Inflammatory macrophage treated with lipopolysaccharide for 4 hours (primary cell): ENCODE measurements at places on chromosomes 2 and 18.
A peak's percentile ranks its signal among the peaks of the same experiment; 100 is the strongest.

DNA sequence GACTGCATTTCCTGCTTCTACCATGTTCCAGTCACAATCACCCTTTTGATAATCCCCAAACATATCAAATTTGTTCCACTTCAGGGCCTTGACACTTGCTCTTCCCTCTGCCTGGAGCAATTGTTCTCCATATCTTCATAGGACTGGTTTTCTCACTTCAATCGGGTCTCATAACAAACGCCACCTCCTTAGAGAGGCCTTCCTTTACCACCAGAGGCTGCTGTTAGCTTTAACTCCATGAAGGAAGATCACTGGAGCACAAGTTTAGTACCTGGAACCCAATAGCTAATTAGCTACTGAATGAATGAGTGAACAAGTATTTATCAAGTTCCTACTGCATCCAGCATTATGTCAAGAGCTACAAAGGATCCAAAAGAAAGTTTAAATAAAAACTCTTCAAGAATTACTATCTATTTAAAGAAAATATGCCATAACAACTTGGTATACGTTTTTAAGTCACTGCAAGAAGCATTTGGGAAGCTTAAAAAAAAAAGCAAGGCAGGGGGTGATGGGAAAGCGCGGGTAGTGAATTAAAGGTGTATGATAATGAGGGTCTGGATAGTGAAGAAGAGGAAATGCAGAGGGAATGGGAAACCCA is 58.8 kb downstream of the BAZ2B start:
- DNase-seq: peak; percentile 49

GRCh38 chr18:37501136-37501535 is 64.5 kb downstream of the CELF4 start:
- no peak for DNase-seq

DNA sequence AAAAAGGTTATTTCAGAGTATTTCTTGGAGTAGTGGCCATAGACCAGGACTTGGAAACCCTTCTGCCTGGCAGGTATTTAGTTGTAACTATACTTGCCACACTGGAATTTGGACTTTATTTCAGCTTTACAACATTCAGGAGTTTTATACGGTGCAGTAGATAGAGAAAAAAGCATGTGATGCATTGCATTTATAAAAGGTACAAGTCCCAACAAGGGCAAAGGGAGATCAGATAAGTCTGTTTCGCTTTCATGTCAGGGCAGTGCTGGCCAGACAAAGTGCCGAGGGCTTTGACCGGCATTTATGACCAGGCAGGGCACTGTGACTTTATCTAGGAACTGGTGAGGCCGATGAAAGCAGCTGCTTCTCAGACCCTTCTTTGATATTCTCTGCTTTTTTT is 145.4 kb downstream of the RTN4 start:
- DNase-seq: no peak

DNA sequence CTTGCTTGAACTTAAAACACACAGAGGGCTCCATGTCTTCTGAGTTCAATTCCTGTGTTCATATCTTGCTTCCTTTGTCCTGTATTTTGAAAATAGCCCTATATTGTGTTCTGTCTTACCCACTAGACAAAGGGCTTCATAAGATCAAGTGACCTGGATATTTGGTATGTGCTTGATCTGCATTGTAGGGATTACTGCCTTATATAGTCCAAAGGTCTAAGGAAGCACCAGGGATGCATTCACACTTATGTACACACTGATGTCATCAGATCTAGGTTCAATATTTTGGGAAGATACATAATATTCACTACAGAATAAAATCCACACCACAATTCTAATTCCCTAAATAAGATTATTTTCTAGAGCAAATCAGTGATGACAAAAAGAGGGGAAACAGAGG is 278.0 kb upstream of the KYNU start:
- no peak for DNase-seq

DNA sequence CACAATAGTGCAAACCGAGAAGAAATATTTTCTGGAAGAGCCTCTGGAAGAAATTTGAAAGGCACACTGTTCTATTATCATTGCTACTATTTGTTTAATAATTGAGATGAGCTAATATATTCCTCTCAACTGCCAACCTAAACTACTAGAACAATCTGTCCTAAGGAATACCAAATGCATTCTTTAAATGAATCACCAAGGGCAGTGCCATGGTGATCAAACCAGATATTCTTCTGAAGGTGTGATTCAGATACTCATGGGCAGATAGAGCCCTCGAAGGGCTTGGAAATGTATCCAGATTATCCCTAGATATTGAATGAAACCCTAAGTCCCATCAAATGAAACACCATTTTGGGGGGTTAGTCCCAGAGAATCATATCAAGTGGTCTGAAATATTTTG is 76.6 kb downstream of the FIGN start:
- DNase-seq: no peak

- no peak for DNase-seq
These were observed 63.0 kb downstream of the PARD6G start for GRCh38 chr18:80184243-80184772.

DNA sequence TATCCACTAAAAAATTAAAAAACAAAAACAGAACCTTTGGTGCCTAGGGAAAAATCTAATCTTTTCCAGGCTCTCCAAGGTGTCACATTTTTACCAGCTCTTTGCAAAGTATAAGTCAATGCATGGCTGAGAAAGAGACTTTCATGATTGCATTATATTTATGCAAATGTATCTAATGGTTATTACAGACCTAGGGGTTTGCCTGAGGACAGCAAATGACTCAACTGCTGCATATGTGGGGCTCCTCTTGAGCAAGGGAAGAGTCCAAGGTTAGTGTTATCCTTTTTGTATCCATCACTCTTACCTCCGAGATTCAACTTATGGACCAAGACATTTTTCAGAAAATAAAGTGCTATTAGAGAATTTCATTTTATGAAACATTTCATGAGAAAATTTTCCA is 33.9 kb upstream of the RMP24 start:
- peak; percentile 40 for DNase-seq

DNA sequence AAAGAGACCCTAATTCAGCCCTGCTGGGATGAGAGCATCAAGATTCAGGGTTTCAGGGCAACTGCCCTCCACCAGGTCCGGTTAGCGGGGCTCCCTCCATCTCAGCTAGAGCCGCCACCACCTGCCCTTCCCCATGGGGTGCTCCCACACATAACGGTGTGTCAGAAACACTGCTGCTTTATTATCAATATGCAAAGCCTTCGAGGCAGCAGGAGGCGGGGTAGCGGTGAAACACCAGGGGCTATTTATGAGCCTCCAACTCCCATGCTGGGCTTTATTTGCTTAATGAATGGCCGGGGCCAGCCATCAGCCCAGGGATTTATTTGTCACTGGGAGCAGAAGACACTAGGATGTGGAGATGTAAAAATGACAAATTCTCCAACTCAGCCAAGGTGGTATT is 109.8 kb downstream of the GALNT14 start:
- DNase-seq: no peak

DNA sequence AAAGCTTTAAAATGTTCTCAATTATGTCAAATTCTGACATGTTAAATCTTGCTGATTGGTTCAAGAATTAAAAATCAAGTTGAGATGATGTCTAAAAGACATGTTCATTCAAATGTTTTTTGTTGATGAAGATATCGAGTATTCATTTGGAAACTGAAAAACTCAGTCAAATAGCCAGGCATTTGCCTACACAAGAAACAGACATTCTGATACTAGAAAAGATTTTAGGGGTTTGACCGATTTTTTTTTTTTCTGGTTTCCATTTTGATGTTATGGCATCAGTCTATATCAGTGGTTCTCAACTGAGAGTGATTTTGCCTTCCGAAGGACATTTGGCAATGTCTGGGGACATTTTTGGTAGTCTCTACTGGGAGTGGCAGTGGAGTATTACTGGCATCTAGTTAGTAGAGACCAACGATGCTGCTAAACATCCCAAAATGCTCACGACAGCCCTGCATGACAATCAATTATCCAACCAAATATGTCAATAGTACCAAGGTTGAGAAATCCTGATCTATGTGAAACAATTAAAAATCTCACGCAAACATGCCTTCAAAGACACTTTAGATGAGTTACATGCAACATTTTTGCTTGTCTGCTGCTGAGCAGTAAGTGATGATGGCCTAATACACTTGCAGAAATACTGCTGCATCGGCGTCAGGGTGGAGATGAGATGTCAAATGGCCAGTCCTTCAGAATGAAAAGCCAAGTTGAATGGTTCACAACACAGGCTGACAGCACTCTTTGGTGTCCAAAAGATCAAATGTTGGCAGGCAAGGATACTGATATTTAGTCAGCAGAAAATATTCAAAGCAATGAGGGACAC is 12.5 kb downstream of the RASGRP3 start:
- no peak for DNase-seq

DNA sequence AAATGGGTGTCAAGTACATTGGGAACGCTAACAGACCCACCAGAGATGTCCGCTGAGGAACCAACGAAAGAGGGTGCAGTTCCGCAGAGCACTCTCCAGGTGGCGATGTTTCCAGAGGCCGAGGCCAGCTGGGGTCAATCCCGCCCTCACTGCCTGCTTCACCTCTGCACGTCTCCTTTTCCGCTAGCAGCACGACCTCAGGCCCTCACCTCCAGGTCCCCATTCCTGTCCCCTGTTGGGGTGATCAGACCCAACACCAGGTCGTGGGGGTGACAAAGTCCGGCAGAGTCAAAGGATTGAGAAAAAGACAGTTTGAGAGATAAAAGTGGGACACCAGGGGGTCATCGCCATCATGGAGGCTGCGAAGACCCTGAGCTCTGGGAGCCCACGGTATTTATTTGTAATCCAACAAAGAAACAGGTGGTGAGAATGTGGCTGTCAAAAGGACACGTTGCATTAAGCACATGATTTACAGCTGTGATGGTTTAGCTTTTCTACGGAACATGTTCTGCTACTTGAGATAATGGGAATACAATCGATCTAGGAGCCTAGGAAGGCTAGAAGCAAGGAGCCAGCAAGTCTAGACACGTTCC is 27.3 kb downstream of the ZAP70 start:
- DNase-seq: peak; percentile 43

GRCh38 chr2:168935810-168936581 is 34.9 kb downstream of the G6PC2 start:
- DNase-seq: peak; percentile 83

GRCh38 chr18:23156134-23156533 is 20.8 kb downstream of the CABLES1 start:
- DNase-seq: no peak

DNA sequence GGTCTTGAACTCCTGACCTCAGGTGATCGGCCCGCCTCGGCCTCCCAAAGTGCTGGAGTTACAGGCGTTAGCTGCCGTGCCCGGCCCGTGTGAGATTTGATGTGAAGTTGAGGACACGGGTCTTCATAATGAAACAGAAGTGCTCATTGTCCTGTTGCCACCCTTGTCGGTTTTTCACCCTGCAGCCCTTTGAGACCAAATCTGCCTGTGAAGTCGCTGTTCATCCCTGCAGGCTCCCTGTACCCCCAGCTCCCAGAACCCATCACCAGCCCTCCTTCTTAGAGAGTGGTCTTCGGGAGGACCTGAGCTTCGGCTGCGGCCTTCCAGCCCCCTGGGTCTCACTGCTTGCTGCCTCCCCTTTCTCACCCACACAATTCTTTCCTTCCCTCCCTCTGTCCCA is 325.2 kb downstream of the GBX2 start:
- no peak for DNase-seq

DNA sequence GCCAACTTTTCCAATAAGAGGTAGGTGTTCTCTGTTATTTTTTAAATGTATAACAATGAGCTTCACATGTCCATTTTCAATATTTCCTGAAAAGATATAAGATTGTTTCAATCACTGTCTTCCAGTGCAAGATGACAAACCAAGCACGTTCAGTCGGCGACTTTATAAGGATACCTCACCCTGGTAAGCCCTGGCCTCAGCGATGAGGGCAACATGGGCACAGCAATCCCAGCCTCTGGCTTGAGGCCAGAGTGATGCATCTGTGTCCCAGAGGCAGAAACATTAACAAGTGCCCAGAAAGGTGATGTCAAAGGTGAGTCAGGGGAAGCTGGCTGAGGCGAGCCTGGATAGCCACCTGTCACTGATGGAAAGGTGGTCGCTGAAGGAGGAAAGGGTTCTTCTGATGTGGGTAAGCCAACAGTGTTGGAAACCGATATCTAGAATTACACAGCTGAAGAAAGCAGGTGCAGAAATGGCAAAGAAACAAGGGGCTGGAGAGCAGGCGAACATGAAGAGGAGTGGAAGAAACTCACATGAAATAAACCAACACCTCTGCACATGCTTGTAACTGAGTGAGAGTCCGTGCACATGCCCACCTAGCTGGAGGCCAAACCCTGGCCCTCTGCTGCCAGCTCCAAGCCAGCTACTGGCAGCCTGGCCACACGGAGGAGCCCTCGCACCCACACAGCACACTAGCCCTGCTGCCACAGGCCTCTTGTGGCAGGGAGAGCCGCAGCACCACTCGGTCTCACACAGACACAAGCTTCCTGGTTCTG is 65.5 kb downstream of the FBXO15 start:
- DNase-seq: peak; percentile 46

DNA sequence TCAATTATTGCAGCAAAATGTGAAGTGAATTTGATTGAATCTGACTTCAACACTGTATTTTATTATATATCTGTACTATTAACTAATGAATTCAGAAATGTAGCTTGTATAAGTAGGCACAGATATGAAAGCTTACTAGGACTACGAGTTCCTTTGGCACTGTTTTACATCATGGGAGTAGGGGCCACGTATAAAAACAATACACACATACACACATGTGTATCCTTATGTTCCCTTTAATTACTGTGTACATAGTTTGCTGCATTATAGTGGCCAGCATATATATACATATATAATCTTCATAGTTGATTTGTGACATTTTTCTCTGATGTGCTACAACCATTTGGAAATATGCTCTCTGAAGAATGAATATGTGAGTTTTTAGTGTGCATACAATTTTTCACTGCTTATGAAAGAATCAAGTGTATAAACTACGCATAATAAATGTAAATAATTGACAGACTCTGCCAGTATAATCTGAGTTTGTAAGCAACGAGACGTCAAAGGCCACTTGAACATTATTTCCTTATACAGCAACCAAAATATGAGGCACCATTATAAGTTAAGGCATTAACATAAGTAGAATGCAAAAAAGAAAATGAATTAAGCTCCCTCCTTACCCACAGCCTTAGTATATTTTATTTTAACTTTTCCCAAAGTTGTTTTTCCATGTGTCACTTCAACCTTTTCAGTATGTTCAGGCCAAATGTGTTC is 98.1 kb upstream of the GALNT5 start:
- DNase-seq: no peak

- DNase-seq: no peak
These were observed 63.7 kb downstream of the CYP26B1 start for GRCh38 chr2:72083751-72084583.

GRCh38 chr18:62081248-62081647 is 105.6 kb downstream of the PIGN start:
- no peak for DNase-seq

- DNase-seq: peak; percentile 80
These were observed 11.0 kb downstream of the TANK start for GRCh38 chr2:161170958-161171932.

DNA sequence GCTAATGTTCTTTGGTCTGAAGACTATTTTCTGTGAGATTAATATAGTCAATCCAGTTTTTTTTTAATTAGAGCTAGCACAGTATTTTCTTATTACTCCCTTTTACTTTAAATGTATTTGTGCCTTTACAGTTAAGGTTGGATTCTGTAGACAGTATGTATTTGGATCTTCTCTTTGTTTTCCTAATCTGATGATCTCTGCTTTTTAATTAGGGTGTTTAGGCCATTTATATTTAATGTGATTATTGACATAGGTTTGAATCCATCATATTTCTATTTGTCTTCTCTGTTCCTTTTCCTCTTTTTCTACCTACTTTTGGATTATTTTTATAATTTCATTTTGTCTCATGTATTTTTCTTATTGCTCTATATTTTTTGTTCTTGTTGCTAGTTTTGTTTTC is 437.7 kb downstream of the CPS1 start:
- no peak for DNase-seq
